Adipose tissue (tissue), 3 donors: ENCODE measurements at places on chromosomes 2 and 18. TPM values are rescaled to one million over a fixed set of nuclear protein-coding genes. Genes with fewer than 3 reads are reported as not detected.

Gene CD8A
- polyA plus RNA-seq = 1.7 TPM

Gene SCN2A
- under 0.01 TPM for polyA plus RNA-seq

Gene CYP26B1
- 14.3 TPM for polyA plus RNA-seq

Gene DLGAP1
- polyA plus RNA-seq = 0.09 TPM

Gene MEIS1
- 21.3 TPM for polyA plus RNA-seq

Gene CAPN13
- polyA plus RNA-seq = 0.11 TPM

Gene TUBB6
- 670 TPM for polyA plus RNA-seq

Gene COLEC11
- polyA plus RNA-seq = 7.9 TPM

Gene EMX1
- polyA plus RNA-seq = 0.10 TPM

Gene STK36
- 18.7 TPM for polyA plus RNA-seq

Gene MXD1
- 16.8 TPM for polyA plus RNA-seq

Gene GNAL
- polyA plus RNA-seq = 2.7 TPM

Gene TTN
- 0.03 TPM for polyA plus RNA-seq

Gene SLC23A3
- polyA plus RNA-seq = 2.0 TPM

Gene SERPINB10
- not detected for polyA plus RNA-seq

Gene IWS1
- 24.8 TPM for polyA plus RNA-seq

Gene TSPYL6
- polyA plus RNA-seq = not detected

Gene MYCN
- 1.0 TPM for polyA plus RNA-seq

Gene OR6B2
- polyA plus RNA-seq = not detected

Gene RNF25
- 18.9 TPM for polyA plus RNA-seq

Gene CD8B
- not detected for polyA plus RNA-seq
